ENCODE measurements at places on chromosomes 4 and X.
A peak's percentile ranks its signal among the peaks of the same experiment; 100 is the strongest.

DNA sequence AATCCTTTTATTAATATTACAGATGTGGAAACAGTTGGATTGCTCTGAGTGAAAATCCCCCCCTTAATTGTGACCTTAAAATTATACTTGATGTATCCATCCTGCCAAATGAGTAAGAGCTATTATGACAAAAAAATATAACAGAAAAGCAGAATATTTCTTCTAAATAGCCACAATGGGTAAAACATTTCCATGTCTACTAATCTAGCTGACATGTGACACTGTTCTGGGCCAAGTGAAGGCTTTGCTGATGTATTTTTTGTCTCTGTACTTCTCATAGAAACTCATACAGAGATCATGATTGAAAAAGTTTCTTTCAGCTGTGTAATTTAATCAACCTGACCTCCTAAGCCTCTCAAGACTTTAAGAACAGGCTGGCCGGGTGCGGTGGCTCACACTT is 569.1 kb upstream of the ZFP42 start:
- no peak for DNase-seq

DNA sequence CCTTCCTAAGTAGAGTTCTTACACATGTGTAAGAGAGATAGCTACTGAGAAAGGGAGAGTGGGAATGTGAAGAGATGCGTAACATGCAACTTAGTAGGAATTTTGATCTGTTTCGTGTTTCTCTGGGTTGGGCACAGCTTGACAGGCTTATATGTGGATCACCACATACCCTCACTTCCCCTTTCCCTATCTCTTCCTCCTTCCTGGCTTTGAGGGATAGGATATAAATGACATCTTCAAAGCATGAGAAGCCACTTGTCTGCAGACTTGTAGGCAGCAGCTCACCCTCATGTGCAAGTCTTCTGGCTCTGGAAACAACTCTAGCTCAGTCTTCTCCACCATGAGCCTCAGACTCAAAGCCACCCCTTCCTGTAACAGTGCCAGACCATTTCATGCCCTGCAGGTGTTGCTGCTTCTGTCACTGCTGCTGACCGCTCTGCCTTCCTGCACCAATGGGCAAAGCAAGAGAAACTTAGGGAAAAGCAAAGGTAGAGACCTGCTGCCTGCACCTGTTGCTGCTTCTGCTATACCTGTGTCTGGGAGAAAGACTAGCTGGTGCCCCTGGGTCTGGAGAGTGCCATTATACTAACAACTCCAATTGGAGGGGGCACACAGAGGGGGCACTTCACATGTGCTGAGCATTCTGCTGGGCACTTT is 5.4 kb upstream of the PF4V1 start:
- peak; percentile 90 for DNase-seq

DNA sequence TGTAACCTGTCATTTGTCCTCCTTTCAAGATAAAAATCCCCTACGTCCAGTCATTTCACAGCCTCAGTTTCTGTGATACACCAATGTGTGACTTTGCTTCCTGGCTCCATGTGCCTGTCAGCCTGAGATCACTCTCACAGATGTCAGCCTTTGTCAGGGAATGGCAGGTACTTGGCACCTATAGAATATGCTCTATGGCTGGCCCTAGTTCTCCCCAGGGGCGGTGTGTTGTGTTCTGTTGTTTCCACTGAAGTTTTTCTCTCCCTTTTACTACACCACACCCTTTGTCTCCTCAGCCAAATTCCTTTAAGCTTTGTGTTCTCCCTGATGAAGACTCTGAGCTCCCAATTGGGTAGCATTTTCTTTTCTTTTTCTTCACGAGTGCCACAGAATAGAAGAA is 81.7 kb downstream of the ALPK1 start:
- no peak for DNase-seq

- no peak for DNase-seq
Measured at GRCh38 chr4:687971-688853, 739 bp downstream of the SLC49A3 start.

GRCh38 chr4:121062521-121062920 is 9.8 kb downstream of the NDNF start:
- DNase-seq, result peak; percentile 97

GRCh38 chr4:187480146-187481145 is 515.1 kb upstream of the ZFP42 start:
- DNase-seq, result peak; percentile 43

DNA sequence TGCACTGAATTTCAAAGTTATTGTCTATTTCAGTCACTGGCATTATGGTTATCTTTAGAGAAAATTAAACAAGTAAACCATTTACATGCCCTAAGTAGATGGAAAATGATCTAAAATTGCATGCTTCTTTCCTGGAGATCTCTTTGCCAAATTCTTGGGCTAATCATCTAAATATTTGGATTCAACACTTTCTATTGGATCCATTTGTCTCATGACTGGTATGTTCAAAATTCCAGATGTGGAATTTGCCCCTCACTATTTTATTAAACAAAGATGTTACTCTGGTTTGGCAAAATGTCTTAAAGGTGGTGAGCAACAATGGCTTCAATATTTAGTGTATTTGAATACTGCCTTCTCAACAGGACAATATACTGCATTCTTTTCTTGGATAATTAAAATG is 147.5 kb upstream of the CASK start:
- DNase-seq, result no peak

DNA sequence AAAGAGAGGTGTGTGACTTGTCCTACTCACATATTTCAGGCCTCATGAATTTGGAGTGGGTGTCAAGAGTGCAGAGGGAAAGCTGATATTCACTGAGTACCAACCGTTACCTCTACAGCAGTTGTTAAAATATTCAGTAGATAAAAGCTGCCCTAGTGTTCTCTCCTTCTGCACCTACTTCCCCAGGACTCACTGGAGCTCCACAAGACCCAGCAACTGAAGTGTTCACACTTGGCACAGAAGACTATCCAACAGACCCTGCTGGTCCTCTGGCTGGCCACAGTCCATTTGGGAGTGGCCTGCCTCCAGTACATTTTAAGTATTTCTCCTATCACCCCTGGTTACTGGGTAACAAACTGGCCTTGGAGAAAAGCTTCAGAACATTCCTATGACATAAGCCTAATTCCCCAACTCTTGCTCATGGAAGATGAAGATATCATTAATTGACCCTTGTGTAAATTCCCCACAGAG is 70.8 kb downstream of the PPARGC1A start:
- DNase-seq, result no peak

- DNase-seq, result no peak
Measured at GRCh38 chr4:143404555-143404954, 67.9 kb downstream of the GAB1 start.

GRCh38 chr4:150751648-150752047 is 169.7 kb downstream of the MAB21L2 start:
- no peak for DNase-seq

GRCh38 chrX:13721819-13722519 is 12.5 kb downstream of the TRAPPC2 start:
- peak; percentile 39 for DNase-seq

DNA sequence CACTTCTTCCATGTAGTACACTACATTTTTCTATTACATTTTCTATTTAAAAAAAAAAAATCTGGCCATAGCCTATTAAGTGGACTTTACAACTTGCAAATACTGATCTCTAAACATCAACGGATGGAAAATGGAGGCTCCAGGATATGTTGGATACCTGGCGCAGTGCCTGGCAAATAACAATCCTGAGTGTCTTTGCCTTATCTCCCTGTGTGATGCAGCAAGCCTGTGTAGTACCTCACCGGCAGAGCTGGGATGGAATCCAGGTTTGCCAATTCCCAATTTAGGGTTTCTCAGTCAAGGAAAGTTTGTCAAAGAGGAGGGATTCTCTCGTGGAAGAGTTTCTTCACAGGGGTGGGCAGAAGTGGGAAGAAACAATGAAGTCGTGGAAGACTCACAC is 93.2 kb downstream of the KDR start:
- DNase-seq, result no peak

- no peak for DNase-seq
Measured at GRCh38 chrX:111071542-111072277, 24.3 kb upstream of the PAK3 start.
